ENCODE measurements at places on chromosomes 3 and 15.

DNA sequence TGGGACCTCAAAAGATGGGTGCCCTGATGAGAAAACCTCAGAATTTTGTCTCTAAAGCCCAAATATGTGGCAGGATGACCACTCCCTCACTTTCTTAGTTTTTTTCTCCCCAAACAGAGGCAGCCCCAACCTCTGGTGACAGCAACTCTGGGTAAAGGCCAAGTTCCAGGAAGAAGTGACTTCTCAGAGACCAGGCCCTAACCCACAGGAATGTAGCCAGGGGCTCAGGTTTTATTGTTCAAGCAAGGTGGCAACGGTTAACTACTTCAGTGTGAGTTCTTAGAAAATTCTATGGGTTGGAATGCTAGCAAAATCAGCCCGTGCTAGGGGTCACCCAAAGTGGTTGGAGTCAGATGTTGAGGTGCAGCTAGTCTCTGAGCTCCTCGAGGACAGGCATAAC is 5.1 kb upstream of the DNAJA4 start:
- DNase-seq = no peak

DNA sequence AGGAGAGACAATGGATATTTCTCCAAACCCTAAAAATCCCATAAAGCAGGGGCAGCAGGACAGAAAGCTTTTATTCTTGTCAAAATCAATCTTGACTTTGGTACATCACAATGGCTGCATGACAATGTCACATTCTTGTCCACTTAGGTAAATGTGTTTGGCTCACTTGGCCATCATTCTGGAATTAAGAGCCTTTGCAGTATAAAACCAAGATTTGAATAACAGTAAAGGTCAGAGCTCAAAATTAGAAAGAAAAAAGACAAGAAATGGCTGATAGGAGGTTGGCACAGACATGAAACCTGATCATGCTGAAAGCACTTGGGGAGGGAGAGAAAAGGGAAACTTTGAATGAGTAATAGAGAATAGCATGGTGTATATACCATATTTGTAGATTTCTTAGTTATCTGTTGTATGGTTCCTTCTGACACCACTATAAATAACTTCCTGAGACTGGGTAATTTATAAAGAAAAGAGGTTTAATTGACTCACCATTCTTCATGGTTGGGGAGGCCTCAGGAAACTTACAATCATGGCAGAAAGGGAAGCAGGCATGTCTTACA is 158.5 kb upstream of the SGO1 start:
- DNase-seq = no peak

DNA sequence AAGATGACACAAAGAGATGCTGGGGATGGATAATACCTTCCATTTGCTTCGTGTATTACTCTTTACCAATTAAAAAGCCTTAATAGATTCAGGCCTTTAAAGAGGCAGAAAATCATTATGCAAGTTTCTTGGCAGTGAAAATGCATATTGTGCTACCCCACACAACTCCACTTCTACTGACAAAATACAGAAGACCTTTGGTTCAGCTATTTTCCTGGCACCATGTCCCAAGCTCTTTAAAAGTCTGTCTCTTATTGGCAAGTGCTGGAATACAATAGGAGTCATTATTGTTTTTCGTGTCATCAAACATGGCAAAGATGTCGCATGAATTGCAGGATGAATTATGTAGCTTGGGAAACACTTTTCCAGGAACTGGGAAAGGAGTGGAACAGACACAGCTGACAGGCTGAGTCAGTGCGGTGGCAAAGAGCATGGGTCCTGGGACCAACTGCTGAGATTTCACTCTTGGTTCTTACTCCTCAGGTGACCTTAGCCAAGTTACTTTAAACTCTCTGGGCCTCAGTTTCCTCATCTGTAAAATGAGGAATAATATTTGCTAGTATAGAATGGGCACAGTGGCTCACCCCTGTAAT is 5.5 kb upstream of the TSPAN3 start:
- no peak for DNase-seq

DNA sequence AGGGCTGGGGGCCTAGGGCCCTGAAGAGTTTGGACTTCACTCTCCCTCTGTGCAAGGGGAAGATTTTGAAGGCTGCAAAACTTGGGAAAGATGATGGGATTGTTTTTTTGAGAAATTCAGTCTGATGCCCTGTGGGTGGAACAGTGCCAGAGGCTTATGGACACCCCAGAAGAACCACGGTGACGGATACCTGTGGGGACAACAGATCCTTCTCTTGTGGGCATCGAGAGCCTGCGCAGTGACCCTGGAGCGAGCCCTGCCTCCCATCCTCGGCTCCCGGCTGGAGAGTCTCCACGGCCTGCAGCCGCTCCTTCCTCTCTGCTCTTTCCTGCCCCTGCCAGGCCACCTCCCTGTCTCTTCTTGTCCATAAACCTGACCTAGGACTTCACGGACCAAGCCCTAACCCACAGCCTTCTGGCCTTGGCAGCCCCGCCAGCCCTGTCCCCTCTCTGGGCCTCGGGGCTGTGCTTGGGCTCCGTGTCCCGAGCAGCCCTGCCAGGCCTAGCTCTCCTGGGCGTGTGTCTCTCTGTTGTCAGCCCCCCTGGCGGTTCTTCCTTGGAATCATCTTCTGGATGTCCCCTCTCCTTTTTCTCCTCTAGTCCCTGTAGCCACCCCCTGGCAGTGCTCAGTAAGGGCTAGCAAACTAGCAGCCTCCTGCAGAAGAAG is 98.4 kb downstream of the VGLL4 start:
- DNase-seq = no peak

GRCh38 chr3:187983484-187984124 is 170.4 kb upstream of the LPP start:
- peak; percentile 21 for DNase-seq

- DNase-seq = no peak
Observed at GRCh38 chr15:31457631-31458526, 131.2 kb downstream of the KLF13 start.

DNA sequence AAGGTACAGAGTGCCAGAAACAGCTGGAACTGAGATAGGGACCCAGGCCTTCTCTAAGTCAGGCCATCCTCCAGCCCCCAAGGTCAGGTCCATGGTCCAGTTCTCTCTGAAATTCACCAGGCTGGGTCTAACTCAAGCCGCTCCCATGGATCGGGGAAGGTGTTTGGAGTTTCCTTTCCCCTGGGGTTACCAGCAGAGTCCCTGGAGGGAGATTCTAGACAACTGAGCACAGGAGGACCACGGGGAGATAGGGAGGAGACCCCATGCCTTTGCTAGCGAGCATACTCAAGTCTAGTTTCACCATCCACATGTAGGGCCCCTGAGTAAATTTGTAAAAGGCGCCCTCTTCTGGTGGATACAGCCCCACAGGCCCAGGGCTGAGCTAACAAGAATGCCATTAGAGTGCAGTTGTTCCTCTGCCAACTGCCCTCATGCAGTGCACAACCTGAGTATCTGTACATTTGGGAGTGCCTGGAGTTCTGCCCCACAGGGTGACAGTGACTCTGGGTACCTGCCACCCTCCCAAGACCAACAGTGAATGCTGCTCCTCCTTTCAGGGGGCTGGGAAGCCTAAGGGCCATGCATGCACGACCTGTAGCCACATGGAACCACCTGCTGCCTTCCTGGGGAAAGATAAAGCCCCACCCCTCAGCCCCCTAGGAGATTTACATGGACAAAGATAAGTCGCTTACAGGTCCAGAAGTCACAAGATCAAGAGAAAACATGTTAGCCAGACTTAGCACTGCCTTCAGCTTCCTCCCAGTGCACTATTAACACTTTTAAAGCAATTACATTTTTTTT is 89.0 kb downstream of the IQSEC1 start:
- DNase-seq = peak; percentile 64

DNA sequence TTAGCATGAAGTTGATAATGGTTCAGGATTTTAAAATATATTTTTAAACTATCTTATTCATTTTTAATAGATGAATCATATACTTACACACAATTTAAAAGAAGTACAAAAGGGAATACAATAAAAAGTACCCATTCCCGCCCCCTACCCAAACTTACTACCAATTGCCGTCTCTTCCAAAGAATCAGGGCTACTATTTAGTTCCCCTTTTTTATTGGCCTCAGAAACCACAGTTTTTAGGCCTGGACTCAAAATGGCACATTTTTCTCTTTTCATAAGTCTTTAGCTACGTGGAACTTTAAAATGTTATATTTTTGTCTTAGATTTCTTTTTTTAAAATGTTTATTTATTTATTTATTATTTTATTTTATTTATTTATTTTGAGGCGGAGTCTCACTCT is 18.0 kb downstream of the LRRK1 start:
- no peak for DNase-seq

GRCh38 chr15:41904541-41905005 is 10.7 kb upstream of the SPTBN5 start:
- DNase-seq = peak; percentile 61

GRCh38 chr15:70609889-70610288 is 153.5 kb downstream of the UACA start:
- DNase-seq = no peak

GRCh38 chr3:70974747-70975146 is 608.8 kb downstream of the FOXP1 start:
- DNase-seq = no peak

GRCh38 chr3:39000008-39000450 is 51.7 kb downstream of the SCN11A start:
- no peak for DNase-seq

- DNase-seq = no peak
Observed at GRCh38 chr3:133394561-133395311, 5.1 kb upstream of the BFSP2 start.

GRCh38 chr3:42511201-42511600 is 8.8 kb downstream of the VIPR1 start:
- DNase-seq = no peak

GRCh38 chr15:98896002-98896721 is 111.4 kb downstream of the PGPEP1L start:
- DNase-seq = no peak

GRCh38 chr3:83765956-83766355 is 1192.8 kb upstream of the CADM2 start:
- DNase-seq = no peak

- DNase-seq = no peak
Observed at GRCh38 chr3:74531491-74531890, 83.0 kb downstream of the CNTN3 start.

DNA sequence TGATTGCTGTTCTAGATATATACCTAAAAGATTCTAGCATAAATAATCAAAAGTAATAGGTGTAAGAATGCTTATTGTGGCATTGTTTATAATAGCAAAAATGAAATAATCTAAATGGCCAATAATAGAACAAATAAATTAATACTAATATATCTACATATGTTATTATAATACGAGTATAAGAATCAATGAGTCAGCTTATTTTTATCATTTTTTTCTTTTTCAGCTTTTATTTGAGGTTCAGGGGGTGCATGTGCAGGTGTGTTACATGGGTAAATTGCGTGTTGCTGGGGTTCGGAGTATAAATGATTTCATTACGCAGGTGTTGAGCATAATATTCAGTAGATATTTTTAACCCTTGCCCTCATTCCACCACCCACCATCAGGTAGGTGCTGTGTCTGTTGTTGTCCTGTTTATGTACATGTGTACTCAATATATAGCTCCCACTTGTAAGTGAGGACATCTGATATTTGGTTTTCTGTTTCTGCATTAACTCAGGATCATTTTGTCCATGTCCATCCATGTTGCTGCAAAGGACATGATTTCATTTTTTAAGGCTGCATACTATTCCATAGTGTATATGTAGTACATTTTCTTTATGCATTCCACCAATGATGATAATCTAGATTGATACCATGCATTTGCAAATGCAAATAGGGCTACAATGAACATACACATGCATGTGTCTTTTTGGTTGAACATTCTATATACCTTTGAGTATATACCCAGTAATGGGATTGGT is 122.2 kb upstream of the GMNC start:
- DNase-seq = no peak

DNA sequence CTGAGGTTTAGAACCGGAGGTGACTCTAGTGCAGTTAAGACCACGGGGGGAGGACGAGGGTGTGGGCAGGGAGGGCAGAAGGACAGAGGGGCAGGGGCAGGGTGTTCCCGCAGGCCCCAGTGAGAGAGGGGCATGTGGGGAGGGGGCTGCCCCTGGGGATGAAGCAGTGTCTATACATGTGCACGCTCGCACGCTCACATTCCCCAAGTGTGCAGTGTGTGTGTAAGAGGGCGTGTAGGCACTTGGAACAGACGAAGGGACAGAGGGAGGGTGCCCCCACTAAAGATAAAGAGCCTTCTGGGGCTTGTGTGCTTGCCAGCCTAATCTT is 69.5 kb upstream of the MEF2A start:
- no peak for DNase-seq

DNA sequence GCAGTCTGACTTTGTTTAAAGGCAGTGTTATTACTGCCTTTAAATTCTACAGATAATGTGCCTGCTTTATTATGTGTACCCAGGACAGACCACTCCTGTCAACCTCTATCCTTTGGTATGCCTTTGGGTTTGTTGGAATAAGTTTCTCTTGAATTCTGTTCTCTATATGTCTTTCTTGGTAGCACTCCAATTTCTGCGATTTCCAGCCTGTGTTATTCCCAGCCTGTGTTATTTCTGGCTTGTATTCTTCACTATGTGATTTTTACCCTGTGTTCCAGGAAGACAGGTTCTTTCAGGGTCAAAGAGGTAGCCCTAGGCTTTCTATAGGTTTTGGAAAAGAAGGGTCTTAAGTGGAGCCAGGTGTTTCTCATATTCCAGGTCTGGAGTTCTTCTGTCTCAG is 407.4 kb upstream of the AZI2 start:
- no peak for DNase-seq

DNA sequence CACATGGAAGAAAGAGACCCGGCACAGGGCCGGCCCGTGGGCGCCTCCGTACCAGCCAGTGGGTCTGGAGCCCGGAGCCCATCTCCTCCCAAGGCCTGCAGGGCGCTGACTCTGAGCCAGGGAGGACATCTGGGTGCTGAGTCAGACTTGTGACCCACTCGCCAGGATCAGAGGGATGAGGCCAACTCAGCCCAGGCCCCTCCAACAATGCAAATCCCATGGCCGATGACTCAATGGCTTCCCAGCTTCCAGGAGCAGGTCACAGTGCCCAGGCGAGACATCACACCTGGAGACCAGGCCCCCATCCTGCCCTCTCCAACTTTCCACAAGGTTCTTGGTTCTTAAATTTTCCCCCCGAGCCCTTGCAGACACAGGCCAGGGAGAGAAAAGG is 95.1 kb downstream of the LRIG1 start:
- DNase-seq = no peak

DNA sequence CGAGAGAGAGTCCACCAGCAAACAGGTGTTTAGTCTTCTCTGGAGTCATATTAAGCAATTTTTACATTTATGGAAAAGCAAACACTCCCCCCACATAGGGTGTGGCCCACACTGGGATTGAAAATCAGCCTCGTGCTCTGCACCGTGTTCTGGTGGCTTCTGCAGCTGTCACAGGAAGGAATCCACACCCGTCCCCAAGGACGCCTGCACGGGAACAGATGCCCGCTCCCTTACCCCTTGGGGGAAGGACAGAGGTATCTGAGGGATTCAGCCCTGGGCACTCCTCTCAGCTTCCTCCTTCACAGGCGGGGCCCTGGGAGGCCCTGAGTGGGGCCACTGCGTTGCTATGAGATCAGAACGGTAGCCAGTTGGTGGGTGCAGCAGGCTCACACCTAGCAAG is 27.8 kb downstream of the LIPC start:
- peak; percentile 61 for DNase-seq

GRCh38 chr3:50419595-50420370 is 60.5 kb upstream of the TMEM115 start:
- DNase-seq = no peak

Measured in left ventricle myocardium inferior (tissue), 1 donor.